Occipital lobe (tissue), 3 donors: ENCODE measurements at places on chromosomes 2 and 18.

- no peak for DNase-seq
Measured at GRCh38 chr2:237964194-237964577, 2.6 kb upstream of the UBE2F start.

- DNase-seq: no peak
Measured at GRCh38 chr18:10201659-10202058, 252.8 kb upstream of the APCDD1 start.

GRCh38 chr2:132636346-132636745 is 33.7 kb downstream of the LYPD1 start:
- no peak for DNase-seq

DNA sequence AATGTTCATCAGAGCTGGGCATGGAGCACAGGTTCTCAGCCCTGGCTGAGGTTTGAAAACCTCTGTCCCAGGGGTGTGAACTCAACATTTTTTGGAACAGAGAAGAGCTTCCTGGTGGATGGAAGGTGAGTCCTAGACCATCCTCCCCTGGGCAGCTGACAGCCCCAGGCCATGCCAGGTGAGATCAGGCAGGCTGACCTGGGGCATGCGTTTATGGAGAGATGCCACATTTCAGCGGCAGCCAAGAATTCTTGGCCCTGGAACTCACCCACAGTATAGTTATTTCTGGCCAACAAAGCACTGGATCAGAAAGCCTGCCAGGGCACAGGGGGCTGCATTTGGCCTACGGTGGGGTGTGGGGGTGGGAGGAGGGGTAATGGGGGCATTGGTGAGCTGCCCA is 83.8 kb downstream of the EDAR start:
- DNase-seq: no peak

DNA sequence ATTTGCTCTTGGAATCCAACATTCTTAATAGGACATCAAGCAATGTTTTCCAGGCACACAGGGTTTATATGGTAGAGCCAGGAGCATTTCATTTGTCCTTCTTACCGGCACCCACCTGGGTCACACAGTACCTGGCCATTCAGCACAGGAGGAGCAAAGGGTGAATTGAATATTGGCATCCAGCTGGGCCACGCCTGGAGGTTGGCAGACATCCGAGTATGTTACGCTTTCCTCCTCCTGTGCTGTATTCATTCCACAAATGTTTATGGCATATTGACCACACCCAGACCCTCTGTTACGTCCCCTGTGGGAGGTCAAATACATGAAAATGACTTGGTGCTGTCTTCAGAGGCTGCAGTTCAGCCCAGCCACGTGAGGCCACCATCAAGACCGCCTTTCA is 206.2 kb downstream of the RTP5 start:
- DNase-seq: no peak

DNA sequence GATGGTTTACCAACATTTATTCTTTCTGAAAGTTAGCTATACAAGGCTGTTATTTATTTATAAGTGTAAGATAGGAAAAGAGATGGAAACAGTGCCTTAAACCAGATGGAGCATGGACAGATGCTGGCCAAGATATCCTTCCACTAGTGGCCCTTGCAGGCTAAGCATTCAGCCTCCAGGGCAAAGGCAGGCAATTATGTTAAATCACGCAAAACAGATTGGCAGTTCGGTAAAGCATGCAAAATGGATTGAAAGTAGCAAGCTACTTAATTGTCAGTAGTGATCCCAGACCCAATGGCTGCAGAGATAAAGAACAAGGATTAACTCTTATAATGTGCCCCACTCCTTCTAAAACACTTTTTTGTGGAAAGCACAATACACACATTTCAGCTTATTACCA is 105.4 kb upstream of the MAP4K3 start:
- DNase-seq: no peak

DNA sequence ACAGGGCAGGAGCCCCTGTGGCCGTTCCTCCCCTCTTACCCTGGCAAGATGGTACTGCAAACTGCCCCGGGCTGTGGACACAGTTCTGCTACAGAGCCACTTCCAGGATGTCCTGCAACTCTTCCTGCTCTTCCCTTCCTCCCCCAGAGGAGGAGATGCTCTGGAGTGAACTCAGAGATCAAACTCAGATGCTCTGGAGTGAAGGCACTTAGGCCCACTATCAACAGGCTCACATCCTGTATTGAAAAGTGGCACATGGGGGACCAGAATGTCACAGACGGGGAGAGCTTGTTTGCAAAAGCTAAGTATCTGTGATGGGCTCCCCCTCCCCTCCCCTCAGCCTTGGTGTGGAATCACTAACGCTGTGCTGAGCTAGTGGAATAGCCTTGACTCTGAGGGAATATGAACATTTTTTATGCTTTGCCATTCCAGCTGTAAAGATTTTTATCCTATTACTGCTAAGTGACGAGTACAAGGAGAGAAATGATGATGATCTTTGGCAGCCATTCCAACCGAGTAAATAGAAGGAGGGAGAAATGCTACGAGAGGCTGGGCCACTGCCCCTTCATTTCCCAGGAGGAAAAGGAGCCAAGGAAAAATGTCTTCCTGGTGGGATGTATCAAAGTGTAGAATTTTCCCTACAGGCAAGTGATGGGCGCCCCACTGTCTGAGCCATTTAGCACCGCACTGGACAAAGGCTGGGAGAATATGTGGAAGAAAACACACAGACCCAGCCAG is 152.6 kb downstream of the GALNT14 start:
- DNase-seq: no peak

DNA sequence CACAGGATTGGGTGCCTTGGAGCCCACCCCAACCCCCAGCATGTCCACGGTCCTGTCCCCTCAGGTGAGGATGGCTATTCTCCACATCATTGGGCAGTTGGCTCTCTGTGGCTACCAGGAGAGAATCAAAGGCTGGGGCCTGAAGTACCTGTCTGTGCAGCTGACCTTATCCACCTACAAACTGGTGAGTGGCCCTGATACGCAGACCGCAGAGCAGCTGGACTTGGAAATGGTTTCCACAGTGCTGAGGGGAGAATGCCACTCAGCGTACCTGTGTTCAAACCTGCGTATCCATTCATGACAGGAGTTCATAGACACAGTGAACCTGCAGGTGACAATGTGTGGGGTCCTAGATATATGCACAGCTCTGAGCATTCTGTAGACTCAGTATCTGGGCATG is 21.6 kb downstream of the MROH2A start:
- DNase-seq: no peak

- no peak for DNase-seq
Measured at GRCh38 chr2:108945969-108946368, 43.1 kb downstream of the EDAR start.

DNA sequence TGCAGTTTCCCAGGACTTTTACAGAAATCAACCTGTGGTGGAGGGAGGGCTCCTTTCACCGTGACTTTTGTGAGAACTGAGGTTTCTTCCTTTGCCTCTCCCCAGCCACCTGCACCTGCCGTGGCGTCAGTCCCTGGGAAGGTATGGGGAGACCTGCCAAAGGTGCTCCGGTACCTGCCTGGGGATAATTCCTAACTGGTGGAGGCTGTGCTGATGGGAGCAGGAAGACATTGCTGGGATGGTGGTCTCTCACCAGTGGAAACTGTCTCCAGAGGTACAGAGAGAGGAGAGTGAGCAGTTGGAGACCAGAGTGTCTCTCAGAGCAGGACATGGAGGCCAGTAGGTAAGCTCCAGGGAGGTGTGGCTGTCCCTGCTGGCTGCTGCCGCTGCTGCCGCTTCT is 52.6 kb downstream of the CIB4 start:
- DNase-seq: no peak

DNA sequence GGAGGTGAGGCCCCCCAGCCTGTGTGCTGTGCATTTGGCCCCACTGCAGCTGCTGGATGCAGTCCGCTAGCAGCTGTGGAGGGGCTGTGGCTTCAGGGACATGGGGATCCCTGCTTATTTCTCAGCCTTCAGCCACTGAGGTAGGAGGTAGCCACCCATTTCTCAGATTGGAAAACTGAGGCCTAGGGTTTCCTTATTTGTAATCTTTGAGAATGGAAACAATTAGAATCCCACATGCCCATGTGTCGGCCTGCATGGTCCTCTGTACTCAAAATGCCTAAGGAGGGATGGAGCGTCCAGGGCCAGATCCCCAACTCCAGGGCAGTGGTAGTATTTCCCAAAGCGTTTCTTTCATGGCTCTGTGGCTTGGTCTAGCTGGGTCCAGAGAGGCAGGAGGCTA is 42.1 kb downstream of the TOGARAM2 start:
- no peak for DNase-seq

DNA sequence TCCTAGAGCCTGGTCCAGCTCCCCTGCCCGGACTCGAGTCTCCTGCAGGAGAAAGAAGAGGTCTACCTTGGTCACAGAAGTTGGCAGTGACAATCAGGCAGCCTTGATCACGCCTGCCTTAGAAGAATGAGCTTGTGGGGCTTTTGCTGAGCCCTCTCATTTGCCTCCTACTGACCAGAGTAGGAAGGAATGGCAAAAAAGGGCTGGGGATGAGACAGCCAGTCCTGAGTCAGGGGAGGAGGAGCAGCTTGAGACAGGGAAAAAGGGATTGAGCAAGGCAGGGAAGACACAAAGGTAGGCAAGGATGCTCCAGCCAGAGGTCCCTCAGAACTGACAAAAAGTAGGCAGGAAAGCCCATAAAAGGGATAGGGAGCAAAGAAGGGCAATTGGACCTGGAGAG is 6.0 kb downstream of the WDR54 start:
- DNase-seq: no peak

DNA sequence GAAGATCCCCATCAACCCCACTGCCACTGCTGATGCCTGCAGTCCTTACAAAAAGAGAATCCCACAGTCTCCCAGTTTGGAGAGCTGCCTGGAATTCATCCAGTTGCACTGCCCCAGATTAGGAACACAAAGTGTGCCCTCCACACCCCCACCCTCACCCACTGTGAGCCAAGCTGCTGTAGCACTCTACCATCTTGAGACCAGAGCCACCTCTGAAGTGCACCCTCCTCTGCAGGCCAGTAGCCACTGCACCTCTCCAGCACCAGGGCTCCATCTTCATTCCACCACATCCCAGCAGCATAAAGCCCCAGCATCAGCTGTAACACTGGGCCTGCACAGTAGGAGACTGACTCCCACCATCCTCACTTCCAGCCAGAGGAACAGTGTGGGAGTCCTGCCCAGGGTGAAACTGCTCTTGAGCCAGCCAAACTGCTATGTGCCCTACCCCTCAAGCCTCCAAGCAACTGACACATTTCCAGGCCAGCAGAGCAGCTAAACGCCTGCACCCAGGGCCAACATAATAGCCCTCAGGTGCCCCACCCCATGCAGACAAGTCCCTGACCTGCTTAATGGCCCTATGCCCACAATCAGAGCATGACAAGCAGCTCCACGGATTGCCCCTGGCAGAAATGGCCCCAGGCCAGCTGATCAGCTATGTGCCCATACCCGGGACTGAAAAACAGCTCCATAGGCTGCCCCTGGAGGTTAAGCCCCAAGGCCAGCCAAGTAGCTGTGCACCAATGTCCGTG is 206.0 kb downstream of the ATAD2B start:
- no peak for DNase-seq

GRCh38 chr2:32810909-32811495 is 135.8 kb upstream of the LTBP1 start:
- DNase-seq: no peak

DNA sequence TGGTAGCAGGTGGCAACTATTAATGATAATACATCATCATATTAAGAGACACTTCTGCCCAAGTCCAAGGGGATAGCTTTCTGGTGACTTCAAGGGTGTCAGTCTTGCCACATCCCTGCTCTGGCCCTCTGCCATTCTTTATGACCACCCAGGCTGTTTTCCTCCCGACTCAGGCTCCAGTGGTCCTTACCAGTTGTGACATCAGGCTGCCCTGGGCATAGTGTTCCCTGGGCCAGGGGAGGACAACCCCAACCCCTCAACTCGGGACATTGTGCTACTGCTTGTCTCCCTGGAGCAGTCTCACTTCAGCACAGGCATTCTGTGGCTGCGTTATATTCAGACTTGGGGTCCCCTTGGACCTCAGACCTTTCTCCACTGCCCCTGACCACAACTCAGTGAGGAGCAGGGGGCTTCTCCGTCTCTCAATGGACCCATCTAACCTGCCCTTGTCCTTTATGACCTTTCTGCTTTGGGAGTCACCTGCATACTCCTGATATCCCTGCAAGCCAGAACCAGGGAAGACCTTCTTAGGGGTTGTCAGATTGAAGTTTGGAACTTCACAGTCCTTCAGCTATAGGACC is 12.8 kb downstream of the DNAJB2 start:
- no peak for DNase-seq

- DNase-seq: no peak
Measured at GRCh38 chr2:195003881-195004471, 653.0 kb upstream of the SLC39A10 start.

DNA sequence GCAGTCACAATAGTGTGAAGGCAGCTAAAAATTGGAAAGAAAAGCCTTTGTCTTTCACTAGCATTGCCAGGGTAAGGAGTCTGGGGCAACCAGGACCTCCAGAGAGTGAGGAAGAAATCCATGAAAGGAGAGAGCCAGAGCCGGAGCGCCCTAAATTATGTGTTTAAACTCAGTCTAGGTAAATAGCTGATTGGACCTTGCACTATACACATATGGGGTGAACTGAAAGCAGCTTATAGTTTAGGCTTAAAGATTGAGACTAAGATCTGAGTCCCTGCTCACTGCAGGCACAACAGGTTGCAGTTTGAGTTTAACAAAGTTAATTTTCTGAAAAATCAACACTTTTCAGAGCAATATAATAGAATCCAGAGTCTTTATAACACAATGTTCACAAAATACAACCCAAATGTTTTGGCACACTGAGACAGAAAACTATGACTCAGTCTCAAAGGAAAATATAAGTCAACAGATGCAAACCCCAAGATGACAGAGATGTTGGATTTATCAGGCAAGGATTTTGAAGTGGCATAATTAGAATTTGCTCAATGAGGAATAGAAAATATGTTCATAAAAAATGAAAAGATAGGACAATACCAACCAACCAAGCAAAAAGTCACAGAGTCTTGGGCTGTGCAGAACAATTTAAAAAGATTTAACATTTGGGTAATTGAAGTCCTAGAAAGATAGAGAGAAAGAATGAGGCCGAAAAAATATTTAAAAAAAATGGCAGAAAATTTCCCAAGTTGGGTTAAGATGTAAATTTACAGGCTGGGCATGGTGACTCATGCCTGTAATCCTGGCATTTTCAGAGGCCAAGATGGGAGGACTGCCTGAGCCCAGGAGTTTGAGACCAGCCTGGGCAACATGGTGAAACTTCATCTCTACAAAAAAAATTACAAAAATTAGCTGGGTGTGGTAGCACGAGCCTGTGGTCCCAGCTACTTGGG is 39.6 kb downstream of the DOK1 start:
- DNase-seq: no peak

GRCh38 chr2:178947006-178947405 is 102.9 kb downstream of the CCDC141 start:
- no peak for DNase-seq

DNA sequence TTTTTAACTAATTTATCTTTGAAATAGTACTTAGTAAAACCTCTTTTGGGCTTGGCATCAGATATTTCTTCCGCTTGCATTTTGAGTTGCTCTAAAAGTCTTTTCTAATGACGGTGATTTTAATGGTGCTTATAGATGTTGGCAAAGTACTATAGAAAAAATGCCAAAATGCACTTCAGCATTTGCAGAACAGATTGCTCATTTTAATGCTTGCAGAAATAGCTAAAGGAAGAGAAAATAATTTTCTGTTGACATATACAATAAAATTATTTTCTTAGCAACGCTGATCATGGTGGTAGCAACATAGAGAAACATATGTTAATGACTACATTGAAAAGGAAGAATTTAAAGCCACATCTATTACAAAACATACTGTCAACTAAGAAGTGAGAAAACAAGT is 170.7 kb downstream of the STK39 start:
- DNase-seq: no peak

GRCh38 chr2:20393986-20394385 is 43.3 kb upstream of the PUM2 start:
- DNase-seq: no peak
